Dorsolateral prefrontal cortex (tissue), 122 donors: ENCODE measurements at places on chromosomes 1 and 21.

DNA sequence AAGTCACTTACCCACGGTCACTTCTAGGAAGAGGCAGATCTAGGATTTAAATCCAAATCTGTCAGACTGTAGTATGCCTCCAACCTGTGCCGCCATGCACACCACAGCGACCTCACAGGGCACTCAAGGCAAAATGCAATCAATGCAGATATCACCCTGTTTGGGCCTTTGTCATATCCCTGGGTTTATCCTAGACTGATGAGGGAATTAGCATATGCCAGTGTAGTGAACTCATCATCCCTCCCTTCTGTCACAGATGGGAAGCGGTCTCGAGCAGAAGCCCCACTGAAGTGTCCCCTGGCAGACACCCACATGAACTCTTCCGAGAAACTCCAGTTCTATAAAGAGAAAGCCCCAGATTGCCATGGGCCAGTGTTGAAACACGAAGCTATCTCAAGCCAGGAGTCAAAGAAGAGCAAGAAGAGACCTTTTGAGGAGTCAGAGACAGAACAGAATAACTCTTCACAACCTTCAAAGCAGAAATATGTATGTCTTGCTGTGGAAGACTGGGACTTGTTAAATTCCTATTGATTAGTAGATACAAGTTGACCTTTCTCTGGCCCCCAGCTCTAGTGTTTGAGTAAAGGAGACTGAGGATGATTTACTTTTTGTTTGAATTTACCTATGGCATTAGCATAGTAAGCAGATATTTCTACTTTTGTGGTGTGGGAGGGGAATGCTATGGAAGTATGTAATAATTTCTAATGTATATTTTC, 21.4 kb downstream of the LRRC42 start:
- no peak for DNase-seq

- no peak for DNase-seq
Measured at GRCh38 chr21:35510957-35511695, 462.0 kb upstream of the RUNX1 start.

- no peak for DNase-seq
Measured at GRCh38 chr1:219778793-219779369, 149.5 kb downstream of the SLC30A10 start.

GRCh38 chr1:174742805-174743653, 256.7 kb upstream of the CACYBP start:
- DNase-seq, result no peak

GRCh38 chr1:231866392-231867331, 240.1 kb downstream of the DISC1 start:
- DNase-seq, result peak; percentile 62

DNA sequence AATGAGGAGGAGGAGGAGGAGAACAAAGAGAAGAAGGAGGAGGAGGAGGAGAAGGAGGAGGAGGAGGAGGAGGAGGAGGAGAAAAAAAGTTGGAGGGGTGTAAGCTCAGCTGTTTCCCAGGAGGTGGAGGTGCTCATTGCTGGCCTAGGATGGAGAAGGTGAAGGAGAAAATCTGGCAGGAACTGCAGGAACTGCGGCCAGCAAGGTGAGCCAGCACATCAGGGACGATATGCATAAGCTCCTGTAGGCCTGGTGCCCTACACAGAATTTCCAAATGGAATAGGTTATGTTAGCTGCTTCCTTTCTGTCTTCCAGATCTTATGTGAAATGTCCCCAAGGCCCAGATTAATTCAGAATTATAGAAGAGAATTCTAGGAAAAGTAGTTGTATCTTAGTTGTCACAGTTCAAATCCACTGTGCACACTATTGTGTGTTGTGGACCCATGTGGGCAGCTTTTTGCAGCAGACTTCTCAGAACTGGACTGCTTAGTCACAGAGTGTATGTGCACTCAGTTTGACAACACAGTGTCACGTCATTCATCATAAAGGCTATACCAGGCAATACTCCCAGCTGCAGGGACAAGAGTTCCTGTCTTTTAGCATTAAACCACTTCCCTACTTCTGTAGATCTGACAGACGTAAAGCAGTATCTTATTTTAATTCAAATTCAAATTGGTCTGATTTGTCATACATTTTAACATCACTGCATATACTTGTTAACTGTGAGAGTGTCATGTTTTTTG, 303.7 kb downstream of the HLX start:
- DNase-seq, result no peak

GRCh38 chr1:18166929-18167328, 59.3 kb downstream of the IGSF21 start:
- DNase-seq, result no peak

DNA sequence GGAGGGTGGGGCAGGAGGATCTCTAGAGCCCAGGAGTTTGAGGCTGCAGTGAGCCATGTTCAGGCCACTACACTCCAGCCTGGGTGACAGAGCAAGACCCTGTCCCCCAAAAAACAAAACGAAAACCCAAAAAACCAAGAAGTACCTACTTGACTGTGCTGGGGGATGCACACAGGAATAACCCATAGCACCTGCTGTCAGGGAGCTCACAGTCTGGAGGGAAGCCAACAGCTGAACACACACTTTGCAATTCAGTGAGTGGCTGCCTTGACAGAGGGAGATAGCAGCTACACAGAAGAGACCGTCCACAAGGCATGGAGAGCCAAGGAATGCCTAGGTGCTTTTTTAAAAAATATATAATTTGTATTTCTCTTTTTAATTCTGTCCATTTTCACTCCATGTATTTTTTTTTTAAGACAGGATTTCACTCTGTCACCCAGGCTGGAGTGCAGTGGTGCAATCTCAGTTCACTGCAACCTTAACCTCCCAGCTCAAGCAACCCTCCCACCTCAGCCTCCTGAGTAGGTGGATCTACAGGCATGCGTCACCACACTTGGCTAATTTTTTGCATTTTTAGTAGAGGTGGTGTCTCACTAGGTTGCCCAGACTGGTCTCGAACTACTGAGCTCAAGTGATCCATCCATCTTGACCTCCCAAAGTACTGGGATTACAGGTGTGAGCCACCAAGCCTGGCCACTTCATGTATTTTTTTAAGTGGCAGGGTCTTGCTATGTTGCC, 68.7 kb downstream of the NID1 start:
- no peak for DNase-seq

GRCh38 chr1:99850459-99851291, 514 bp downstream of the AGL start:
- DNase-seq, result no peak

GRCh38 chr1:232899839-232900238, 50.6 kb upstream of the NTPCR start:
- DNase-seq, result no peak

GRCh38 chr1:74731399-74732052, 1.3 kb downstream of the CRYZ start:
- no peak for DNase-seq

DNA sequence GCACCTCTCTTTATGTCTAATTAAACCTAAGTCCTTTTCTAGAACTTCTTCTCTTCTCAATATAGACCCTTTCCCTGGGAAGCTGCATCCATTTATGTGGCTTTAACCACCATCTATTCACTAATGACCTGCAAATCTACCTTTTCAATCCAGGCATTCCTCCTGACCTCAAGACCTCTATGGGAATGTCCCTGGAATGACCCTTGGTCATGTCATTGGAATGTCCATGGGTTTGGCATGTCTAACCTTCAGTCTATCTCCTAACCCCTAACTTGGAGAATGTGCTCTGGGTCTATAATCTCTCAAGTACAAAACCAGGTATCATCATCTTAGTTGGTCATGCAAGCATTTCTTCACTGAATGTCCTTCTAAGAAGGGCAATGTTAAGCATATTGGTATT, 196.1 kb downstream of the KCNH1 start:
- no peak for DNase-seq

GRCh38 chr1:152673016-152673415, 2.1 kb upstream of the LCE2C start:
- DNase-seq, result no peak

GRCh38 chr1:93652323-93652949, 29.2 kb downstream of the BCAR3 start:
- DNase-seq, result no peak

DNA sequence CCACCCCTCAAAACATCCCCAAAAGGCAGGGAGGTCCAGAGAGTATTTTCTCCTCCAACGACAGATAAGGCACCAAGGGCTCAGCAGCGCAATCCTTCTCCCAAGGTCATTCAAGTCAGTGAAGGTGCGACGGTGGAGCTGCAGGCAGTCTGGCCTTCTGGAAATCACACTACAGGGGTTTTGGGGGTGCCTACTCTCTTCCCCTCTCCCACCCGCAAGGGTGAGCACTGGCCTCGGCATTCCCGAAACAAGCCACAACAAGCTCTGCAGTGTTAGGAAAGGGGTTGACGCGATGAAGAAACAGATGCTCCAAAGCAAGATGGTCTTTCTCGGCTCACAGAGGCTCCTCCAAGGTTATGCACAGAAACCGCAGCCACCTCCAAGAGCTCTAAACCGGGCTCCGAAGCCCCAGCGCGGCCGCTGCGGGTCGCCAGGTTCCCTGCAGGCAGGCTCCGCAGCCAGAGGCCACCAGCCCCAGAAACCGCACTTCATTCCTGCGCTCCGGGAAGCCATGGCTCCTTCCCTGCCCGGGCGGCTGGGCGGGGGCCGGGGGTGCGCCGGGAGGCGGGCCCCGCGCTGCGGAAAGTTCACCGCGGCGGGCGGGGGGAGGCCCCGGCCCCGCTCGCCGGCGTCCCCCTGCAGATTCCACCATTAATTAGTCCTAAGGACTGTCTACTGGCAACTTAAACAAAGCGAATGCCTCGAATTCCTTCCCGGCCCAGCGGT, 1.1 kb downstream of the LUZP1 start:
- DNase-seq, result peak; percentile 41

GRCh38 chr1:186499571-186499970, 38.7 kb upstream of the PDC start:
- DNase-seq, result no peak

DNA sequence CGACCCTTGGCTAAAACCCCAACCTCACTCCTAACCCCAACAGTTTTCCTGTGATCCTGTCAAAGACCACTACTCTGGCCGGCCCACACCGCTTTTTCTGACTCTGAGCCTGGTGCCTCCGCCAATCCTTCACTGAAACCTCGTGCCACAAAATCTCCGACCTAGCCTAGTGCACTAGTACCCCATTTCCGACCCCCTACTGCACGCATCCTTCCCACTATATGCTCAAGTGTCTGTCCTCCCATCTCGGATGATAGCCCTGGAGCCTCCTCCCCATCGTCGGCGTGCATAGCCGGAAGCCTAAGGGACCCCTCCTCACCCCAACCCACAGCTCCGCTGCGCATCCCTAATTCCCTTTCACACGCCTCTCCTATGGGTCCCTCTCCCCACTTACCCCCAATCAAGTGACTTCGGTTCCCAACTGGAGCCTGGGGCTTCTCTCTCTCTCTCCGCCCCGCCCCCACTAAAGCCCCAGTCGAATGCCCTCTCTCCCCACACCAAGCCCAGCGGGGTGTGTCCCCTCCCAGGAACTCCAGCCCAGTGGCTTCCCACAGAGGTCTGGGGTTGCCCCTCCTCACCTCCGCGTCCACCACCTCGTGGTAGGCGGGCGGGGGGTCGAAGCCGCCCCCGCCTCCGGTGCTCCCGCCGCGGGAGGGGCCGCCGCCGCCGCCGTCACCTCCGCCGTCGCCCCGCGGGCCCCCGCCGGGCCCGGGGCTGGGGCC, 791 bp downstream of the USP24 start:
- no peak for DNase-seq
